ENCODE measurements at places on chromosomes 5 and 9.

GRCh38 chr9:121636341-121636865 is 15.0 kb upstream of the DAB2IP start:
- no peak for DNase-seq

- no peak for DNase-seq
These were observed 235.4 kb downstream of the CDH9 start for GRCh38 chr5:26802944-26803343.

- DNase-seq, result no peak
These were observed 45.9 kb upstream of the MAN2A1 start for GRCh38 chr5:109643791-109644350.

DNA sequence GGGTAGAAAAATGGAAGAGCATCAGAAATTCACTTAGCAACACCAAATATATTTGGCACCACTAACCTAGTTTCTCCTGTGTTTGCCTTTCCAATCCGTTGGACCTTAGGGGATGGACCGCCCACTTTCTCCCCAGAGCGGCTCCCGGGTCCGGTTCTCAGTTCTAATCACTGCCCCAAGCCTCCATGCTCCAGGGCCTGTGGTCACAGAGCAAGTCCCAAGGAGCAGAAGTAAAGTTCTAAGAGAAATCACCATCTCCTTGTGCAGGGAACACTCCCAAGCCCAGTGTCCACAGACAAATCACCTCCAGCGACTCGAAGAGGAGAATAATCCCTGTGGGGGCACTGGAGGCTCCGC is 728 bp upstream of the SLC1A1 start:
- no peak for DNase-seq

- DNase-seq, result no peak
These were observed 343.9 kb upstream of the CLINT1 start for GRCh38 chr5:158202801-158203200.

- DNase-seq, result no peak
These were observed 2032.3 kb downstream of the EFNA5 start for GRCh38 chr5:105638437-105638836.

DNA sequence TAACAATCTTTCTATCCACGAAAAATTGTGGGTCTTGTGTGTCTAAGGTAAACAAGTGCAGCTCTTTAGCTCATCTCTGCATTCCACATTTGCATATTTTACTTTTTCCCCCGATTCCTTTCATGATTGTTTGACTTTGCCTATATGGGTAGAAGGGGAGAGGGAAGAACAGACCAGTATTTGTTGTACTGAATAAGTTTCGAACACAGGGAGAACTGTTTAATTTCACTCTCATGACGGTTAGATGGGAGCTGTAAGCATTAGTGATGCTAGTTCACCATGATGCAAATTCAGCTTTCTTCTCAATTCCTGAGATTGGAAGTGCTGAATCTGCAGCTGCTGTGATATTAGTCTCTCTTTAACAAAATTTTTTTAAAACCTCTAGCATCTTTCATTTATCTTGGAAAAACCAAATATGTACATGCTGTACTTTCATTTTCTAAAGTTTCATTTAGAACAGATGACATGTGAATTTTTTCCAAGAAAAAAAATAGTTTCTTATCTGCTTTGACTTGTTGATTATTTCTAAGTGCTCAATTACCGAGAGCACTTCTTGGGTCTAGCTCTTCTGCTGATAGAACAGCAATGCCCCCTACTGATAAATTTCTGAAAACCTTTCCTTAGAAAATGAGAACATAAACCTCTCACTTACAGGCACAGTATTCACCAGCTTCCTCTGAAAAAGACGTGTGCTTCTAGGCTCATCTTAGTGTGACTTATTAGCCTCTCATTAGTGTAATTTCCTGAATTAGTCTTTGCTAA is 149.5 kb downstream of the BAAT start:
- DNase-seq, result no peak

- no peak for DNase-seq
These were observed 139.0 kb downstream of the RFX3 start for GRCh38 chr9:3386753-3387152.

- no peak for DNase-seq
These were observed 62.9 kb downstream of the MLLT3 start for GRCh38 chr9:20559231-20559890.

DNA sequence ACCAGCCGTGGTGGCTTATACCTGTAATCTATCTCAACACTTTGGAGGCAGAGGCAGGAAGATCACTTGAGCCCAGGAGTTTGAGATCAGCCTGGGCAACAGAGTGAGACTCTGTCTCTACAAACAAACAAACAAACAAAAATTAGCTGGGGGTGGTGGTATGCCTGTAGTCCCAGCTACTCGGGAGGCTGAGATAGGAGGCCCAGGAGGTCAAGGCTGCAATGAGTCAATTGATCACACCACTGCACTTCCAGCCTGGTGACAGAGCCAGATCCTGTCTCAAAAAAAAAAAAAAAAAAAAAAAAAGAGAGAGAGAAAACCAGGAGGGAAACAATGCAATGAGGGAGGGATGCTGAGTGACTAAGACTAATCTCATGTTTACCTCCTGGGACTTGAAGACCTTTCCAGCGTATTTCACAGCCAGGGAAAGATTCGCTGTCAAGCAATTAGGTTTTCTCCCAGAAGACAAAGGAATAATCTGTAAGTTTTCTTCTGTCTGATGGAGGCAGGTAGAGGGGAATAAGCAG is 51.1 kb upstream of the MIER3 start:
- DNase-seq, result no peak

- no peak for DNase-seq
These were observed 53.8 kb downstream of the NFX1 start for GRCh38 chr9:33344145-33344544.

- no peak for DNase-seq
These were observed 1006.5 kb upstream of the TYRP1 start for GRCh38 chr9:11686733-11687132.

GRCh38 chr9:92468206-92468605 is 14.1 kb downstream of the ASPN start:
- no peak for DNase-seq

GRCh38 chr5:67724412-67725135 is 491.0 kb upstream of the PIK3R1 start:
- no peak for DNase-seq

DNA sequence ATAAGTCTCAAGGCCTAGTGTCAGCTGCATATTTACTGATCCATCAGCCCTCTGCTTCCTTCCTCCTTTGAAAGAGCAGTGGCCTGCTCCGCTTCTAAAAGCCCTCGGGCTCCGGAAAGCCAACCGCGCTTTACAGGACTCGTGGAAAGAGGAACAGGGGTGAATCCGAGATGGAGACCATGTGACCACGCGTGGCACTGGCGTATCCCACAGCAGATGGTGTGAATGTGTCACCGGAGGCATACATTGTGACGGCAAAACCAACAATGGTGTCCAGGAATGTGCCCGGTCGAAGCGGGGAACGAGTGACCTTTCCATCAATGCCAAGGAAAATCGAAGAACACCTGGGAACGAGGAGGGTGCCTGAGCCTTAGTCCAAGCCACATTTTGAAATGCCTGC is 484.6 kb downstream of the SPATA31A7 start:
- no peak for DNase-seq

GRCh38 chr5:26833596-26833995 is 204.8 kb downstream of the CDH9 start:
- no peak for DNase-seq

DNA sequence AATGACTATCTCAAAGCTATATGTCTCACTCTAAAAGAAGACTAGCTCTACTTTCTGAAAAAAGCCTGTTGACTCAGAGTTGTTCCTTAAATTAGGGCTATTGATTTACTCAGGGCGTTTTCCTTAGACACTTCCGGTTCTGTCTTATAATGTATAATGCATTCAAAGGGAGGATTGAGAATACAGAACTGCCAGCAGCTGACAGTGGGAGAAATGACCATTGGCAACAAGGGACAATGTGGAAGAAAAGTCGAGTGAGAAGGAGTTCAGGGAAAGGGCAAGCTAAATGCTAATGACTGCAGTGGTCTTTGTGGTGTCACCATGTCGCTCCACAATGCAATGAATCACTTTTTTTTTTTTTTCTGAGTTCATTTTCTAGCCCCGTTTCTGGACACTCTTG is 65.7 kb upstream of the ANKH start:
- no peak for DNase-seq

- DNase-seq, result no peak
These were observed 40.9 kb upstream of the FABP6 start for GRCh38 chr5:160188141-160189015.

DNA sequence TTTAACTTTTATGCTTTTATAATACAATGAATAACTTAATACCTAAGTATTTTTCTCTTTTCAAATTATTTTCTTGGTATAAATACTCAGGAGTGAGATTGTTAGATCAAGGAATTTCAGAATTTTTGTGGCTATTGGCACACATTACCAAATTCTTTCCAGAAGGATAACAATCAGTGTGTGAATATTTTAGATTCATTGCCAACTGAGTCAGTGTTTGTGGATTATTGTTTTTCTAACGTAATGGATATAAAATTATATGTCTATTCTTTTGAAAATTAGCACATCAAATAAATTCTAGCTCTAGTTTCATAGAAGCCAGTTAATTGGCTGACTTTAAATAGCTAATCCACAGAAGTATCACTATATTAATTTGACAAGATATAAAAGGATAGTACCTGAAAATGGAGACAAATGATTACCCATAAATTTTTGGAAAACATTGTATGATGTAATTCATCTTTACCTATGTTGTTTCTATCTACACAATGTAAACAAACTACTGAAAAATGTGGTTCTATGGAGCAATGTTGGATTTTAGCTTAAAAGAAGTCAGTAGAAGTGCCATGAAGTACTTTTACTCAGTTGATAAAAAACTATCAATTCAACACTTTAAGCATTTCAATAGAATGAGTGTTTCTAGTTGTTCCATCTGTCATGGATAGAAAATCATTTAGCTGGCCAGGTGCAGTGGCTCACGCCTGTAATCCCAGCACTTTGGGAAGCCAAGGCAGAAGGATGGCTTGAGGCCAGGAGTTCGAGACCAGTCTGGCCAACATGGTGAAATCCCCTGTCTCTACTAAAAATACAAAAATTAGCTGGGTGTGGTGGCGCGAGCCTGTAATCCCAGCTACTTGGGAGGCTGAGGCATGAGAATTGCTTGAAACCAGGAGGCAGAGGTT is 185.1 kb downstream of the ADAMTSL1 start:
- no peak for DNase-seq

DNA sequence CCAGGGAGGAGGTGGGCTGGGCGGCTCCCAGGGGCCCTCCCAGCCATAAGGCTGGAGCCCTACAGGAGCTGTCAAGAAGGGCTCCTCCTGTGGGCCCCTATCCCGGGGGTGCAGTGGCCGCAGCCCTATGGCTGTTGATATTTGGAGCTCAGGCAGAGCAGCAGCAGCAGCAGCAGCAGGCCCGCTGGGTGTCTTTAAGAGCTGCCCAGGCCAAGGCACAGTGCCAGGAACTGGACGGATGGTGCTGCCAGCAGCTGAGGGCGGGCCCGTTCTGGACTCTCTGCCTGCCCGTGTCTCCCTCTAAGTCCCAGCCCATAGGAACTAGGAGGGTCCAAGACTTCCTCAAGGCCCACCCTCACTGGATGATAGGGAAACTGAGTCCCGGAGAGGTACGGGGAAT is 3.6 kb downstream of the AK1 start:
- DNase-seq, result no peak

GRCh38 chr5:73694089-73694488 is 68.1 kb downstream of the ARHGEF28 start:
- no peak for DNase-seq

DNA sequence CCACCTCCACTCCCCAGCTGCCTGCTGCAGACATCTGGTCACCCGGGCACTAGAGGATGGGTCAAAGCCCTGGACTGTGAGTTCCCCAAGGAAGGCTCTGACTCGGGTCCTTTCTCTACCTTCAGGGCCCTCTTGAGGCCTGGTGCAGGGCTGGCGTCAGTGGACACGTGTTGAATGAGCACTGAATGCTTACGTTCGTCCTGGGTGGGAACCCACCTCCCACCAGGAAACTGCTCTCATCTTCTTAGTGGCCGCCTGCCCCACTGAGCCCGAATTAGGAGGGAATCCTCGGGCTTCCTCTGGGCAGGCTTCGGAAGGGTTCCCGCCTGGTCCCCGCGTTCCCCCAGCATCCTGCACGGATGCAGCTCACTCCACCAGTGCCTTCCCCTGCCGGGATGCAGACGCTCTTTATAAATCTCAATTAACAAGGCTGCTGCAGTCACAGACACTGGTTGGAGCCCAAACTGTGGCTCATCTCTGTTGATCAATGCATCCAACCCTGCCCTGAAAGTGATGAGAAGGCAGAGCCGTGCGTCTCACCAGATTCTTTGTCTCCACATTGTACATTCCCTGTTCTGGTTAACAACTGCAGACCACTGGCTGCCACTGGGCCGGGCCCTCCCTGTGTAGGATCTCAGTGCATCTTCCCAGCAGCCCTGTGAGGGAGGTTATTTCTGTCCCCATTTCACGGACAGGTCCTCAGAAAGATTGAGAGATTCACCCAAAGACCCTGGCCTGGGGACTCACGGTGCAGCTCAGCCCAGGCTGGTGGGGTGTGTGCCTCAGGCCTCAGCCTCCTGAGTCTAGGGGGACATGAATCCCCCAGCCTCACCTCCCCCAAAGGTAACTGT is 168.8 kb downstream of the GAPVD1 start:
- no peak for DNase-seq

- DNase-seq, result no peak
These were observed 105.8 kb upstream of the PCSK1 start for GRCh38 chr5:96538808-96539250.

DNA sequence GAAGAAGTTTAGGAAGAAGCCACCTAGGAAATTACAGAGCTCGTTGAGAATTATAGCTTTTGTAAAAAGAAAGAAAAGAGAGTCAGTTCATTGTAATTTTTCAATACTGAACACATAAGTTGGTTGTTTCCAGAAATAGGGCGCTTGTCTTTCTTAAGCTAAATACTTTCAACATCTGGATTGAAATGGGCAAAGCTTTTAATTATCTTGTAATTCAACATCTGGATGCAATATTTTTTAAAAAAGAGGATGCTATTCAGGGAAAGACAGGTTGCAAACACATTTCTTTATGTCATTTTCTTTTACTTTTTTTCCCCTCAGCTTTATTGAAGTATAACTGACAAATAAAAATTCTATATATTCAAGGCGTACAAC is 100.7 kb upstream of the TRPC7 start:
- DNase-seq, result no peak

DNA sequence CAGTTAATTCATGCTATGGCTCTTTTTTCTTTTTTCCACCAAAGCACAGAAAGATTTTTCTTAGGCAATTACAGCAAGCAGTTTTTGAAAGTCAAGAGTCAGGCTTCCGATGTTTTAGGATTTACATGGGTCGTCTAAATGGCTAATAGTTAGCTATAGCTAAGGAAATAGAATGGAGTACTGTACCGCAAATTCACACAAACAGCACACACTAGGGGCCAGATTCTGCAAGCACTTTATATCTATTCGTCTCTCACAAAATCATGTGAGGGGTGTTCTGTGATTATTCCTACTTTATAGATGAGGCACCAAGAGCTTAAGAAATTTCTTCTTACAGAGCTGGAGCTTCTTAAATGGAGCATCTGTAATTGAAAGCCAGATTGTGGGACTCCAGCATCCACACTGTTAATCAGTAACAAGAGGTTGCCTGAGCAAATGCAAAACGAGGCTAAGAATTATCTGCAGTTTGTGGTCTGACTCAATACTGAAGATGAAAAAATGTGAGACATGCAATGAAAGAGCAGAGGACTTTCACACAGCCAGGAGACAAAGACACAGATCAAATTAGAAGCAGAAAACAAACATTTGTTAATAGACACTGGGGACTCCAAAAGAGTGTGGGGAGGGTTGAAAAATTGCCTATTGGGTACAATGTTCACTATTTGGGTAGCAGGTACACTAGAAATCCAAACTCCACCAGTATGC is 62.7 kb upstream of the CTXN3 start:
- DNase-seq, result no peak

- no peak for DNase-seq
These were observed 116.3 kb downstream of the BASP1 start for GRCh38 chr5:17333755-17334154.

- DNase-seq, result no peak
These were observed 100.2 kb downstream of the MPDZ start for GRCh38 chr9:13179257-13179656.
